ENCODE measurements at places on chromosomes 2 and 18.

DNA sequence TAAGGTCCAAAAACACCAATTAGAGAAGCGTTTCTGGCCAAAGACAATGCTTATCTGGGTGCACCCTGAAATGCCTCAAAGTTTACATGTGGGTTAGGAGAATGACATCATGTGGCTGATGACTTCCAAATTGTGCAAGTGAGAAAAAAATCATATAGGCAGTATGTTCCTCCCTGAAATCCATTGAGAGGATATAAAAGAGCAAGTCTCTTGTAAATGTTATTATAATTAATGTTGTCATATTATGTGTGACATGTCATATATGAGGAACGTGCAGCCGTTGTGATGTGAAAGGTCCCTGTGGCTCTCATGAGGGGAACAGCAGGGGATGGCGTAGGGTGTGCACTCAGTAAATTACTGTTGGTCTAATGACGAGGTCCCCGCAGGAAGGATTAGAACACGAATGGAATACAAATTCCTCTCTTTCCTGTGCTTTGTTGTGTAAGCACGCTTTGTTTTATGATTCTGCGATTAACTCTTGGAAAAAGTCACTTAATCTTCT is 290.8 kb downstream of the PRKCE start:
- no peak for DNase-seq

GRCh38 chr2:12116228-12116750 is 369.9 kb downstream of the LPIN1 start:
- DNase-seq = peak; percentile 82

GRCh38 chr18:69588301-69588700 is 187.6 kb downstream of the DOK6 start:
- no peak for DNase-seq

DNA sequence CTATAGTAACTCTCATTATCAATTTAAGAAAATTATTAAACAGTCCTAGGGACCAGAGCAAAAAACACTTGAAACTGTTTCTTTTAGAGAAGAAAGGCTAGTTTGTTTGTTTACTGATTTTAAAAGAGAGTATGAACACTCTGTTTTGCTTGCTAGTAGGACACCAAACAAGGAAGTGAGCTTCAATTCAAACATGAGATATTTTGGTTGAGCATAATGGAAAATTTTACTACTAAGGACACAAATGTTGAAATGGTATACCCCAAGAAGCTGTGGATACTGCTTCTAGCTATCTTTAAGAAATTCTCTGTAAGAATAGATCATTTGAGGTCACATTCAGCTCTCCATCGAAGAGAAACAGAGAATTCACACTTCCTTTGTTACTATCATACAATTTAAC is 216.3 kb upstream of the SMAD7 start:
- no peak for DNase-seq

GRCh38 chr2:120867290-120868241 is 131.9 kb downstream of the GLI2 start:
- DNase-seq = no peak

DNA sequence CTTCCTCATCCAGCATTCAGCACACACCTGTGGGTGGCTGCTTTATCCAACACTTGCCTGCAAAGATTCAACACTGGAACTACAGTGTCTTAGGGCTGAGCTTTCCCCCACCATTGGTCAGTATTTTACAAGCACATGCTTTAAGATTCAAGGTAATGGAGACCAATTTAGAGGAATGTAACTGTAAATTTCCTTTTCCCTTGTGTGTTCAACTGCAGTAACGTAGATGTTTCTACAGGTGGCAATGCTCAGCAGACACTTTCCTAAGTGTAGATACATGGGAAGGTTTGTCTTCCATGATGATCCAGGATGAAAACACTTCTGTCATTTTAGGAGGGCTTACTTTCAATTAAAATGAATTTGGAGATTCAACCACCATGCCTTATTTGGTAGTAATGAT is 143.6 kb upstream of the PXDN start:
- no peak for DNase-seq

- DNase-seq = no peak
Measured at GRCh38 chr18:9571546-9571945, 42.8 kb downstream of the PPP4R1 start.

DNA sequence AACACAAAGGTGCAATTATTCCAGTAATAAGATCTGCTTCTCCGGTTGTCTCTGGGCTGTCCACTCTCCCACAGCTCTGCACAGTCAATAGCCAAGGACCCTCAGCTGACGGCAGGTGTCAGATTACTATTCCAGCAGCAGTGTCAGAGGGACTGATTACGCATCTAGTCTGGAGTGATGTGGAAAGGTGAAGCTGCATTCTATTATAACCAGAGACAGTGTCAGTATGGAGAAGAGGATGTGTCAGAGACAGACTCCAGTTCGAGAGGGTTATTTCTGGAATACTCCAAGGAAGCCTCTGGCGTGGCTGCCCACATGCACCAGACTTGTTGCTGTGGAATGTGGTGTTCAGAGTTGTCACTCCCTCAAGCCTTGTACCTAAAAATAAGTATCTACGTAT is 163.6 kb upstream of the TMEM200C start:
- DNase-seq = no peak

DNA sequence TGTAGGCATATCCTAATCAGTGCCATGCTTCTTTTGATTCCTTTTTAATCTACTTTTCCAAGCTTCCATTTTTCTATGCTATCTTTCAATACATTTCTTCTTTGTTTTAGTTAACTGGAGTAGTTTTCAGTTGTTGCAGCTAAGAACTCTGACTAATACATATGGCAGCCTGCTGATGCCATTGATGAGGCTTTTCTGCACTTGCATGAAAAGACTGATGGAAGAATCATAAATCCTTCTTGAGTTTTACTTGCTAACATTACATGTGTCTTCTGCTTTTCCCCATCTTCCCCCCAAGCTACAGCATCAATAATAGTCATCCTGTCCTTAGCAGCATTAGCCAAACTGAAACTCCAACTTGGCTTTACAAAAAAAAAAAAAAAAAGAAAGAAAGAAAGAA is 203.3 kb downstream of the LRP1B start:
- DNase-seq = no peak

DNA sequence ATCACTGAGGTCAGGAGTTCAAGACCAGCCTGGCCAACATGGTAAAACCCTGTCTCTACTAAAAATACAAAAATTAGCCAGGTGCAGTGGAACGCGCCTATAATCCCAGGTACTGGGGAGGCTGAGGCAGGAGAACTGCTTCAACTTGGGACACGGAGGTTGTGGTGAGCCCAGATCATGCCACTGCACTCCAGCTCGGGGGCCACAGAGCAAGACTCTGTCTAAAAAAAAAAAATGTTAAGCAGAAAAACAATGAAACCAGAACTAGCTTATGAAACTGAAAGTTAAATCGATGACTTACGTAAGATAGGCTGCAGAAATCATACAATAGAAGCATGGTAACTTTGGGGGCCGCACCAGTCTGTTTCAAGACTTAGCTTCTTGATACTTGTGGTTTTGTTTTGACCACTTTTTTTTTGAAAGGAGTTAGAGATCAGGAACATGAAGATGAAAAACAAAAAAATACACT is 6.2 kb upstream of the GPR155 start:
- peak; percentile 30 for DNase-seq

- no peak for DNase-seq
Measured at GRCh38 chr2:151204756-151205155, 56.9 kb downstream of the RBM43 start.

GRCh38 chr2:163697846-163698637 is 37.8 kb downstream of the FIGN start:
- no peak for DNase-seq

DNA sequence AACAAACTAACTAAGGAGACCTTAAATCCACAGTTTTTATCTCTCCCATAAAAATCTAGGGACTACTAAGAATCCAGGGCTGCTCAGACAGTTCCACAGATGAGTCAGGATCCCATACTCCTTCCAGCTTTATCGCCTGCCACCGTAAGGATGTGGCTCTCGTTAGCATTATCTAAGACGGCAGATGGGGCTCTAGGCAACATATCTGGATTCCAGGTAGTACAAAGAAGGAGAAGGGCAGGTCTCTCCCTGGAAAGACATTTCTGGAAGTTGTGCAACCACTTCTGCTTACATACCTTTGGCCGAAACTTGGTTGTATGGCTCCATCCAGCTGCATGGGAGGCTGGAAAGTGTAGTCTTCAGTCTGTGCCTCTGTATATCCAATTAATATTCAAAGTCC is 149.4 kb downstream of the SP3 start:
- DNase-seq = no peak

DNA sequence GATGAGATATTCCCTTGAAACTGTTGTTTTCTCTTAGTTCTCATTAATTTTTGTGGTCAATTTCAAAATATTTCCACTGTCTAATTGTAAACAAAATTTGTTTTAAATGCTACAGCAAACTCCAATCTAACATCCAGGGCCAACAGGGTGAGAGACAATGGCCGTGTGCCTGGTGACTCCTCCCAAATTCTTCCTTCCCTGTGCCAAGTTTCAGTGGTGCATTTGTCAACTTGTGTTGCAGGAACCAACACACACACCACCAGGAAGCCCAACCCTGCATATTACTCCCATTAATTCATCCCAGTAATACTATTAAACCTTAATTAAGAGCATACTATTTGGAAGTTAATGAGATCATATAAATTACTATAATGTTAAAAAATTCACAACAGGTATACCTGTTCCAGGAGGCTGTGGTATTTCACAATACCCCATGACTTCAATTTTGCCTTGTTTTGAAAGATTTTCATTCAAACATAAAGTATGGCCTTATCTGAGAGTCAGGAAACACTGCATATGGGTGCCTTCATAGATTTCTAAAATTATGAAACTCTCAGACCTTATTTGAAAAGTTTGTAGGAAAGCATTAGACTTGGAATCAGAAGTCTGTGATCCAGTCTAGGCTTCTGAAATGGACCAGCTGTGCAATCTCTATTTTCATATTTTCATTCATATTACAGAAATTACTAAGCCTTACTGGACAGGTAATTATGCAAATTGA is 1.1 kb downstream of the SERPINB2 start:
- DNase-seq = no peak

GRCh38 chr2:59690849-59691248 is 862.6 kb downstream of the BCL11A start:
- DNase-seq = no peak

DNA sequence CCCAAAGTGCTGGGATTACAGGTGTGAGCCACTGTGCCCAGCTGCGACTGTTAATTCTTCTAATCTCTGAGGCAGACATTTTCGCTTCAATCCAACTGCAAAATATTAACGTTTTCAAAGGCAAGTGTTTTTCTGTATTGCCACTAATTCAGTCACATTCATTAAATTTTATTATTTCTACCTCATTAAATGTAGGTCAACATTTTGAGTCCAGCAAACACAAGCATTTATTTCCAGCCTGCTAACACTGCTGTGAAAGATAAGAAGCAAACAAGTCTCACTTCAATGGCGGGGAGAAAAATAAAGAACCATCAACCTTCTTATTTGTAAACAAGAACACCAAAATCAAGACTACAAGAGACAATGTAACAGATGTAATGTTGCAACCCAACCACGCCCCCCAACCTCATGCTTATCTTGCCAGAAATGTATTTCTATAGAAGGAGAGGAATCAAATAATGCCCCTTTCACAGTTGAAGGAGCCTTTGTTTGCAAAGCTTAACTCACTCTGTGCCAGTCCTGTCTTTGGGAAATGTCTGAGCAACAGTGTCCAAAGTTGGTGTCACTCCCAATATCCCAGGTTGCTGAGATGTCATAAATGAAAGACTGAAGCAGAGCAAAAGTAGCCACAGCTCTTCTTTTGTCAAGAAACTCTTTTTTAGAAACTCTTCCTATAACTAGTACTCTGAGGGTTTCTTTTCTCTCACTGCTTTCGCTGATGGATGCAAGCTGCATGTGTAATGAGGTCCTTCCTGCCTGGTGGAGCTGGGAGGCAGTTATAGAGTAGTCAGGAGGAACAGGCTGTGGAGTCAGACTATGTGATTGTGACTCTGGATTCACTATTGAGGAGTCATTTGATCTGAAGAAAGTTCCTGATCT is 8.6 kb downstream of the DOCK10 start:
- DNase-seq = no peak

GRCh38 chr18:78738076-78738690 is 241.4 kb upstream of the SALL3 start:
- no peak for DNase-seq

- DNase-seq = no peak
Measured at GRCh38 chr2:109217362-109218086, 88.5 kb downstream of the SH3RF3 start.

- no peak for DNase-seq
Measured at GRCh38 chr18:78679031-78679430, 300.6 kb upstream of the SALL3 start.

GRCh38 chr2:238061315-238062202 is 758 bp downstream of the SCLY start:
- peak; percentile 37 for DNase-seq

DNA sequence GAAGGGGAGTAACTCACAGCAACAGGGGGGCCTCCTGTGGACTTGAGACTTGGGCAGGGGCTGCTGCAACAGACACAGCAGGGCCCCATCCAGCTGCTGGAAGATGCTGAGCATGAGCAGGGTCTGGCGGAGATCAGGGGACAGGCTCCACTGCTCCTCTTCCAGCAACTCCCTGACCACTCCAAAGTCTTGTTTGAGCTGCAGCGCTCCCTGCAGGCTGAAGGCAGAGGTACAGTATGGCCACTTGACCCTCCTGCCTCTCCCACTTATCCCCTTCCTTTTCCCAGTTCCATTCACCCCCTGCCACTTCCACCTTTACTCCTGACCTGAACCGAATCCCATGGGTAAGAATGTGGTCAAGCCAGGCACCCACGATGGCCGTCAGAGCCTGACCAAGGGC is 2.4 kb upstream of the MRPL53 start:
- no peak for DNase-seq

- DNase-seq = peak; percentile 96
Measured at GRCh38 chr2:108533832-108534583, at the start of gene LIMS1. TSS of gene LIMS1 (plus strand) at chr2:108534470. CDS start at chr2:108534563, 93 bp downstream.

- DNase-seq = no peak
Measured at GRCh38 chr2:152564754-152565551, 152.3 kb downstream of the PRPF40A start.

- DNase-seq = no peak
Measured at GRCh38 chr2:142139384-142139783, 8.6 kb upstream of the LRP1B start.

GRCh38 chr2:74017223-74017622 is 32.5 kb downstream of the TET3 start:
- DNase-seq = no peak

- DNase-seq = no peak
Measured at GRCh38 chr2:58535182-58535581, 294.1 kb upstream of the FANCL start.
